ENCODE measurements at places on chromosomes 6 and 20. TPM values are rescaled to one million over a fixed set of nuclear protein-coding genes. Genes with fewer than 3 reads are reported as not detected.

Gene OVOL2
- not detected for total RNA-seq

DNA sequence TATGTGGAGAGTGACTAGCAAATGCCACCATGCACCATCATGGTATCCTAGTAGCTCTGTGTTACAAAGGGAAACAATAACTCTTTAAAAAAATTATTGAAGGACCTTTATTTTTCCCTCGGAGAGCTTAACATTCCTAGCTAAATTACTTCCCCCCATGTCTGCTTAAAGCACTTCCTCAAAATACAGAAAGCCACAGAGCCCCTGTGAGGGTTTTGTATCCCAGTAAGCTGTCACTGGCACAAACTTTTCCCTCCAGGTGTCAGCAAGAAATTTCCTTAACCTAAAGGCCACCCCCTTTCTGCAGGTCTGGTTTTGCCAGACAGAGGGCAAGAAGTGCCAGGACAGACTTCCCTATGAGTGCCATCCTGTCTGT is 340.0 kb upstream of the PRDM1 start:
- no peak overlapping the region for H3K4me3 ChIP-seq
- no peaks in the 10 kb centered on the region for H3K36me3 ChIP-seq
- no peak for DNase-seq
- peaks cover 5% of the 10 kb centered on the region for H3K4me1 ChIP-seq

DNA sequence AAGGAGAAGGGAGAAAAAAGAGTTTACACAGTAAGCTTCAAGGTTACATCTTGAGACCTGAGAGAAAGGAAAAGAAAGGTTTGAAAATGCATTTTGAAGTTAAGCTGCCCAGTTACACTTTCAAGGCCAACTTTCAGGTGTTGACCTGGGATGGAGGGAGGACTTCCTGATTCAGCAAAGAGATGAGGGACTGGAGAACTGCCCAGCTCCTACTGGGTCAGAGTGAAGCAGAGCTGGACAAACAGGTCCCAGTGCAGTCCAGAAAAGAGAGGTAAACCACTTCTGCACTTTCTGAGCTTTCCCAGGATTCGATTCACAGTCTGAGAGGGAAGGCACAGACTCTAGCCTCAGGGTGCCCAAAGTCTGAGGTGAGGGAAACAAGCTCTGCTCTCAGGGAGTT is 6.0 kb upstream of the TJAP1 start:
- peaks cover 17% of the 10 kb centered on the region for H3K27me3 ChIP-seq
- no peak overlapping the region for H3K27ac ChIP-seq
- peaks cover 4% of the 10 kb centered on the region for H3K4me1 ChIP-seq
- no peak for DNase-seq
- H3K36me3 ChIP-seq, result no peaks in the 10 kb centered on the region
- H3K4me3 ChIP-seq, result no peak overlapping the region

DNA sequence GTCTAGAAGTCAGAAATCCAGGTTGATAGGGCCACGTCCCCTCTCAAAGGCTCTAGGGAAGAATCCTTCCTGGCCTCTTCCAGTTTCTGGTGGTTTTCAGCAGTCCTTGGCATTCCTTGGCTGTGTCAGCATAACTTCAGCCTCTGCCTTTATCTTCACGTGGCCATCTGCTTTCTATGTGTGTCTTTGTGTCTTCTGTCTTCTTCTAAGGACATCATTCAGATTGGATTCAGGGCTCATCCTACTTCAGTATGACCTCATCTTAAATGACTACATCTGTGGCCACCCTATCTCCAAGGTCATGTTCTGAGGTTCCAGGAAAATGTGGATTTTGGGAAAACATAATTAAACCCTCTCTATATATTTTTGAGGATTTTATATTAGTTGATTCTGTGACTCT is 23.0 kb downstream of the C6orf89 start:
- no peaks in the 10 kb centered on the region for H3K27me3 ChIP-seq
- DNase-seq, result no peak
- peaks cover 15% of the 10 kb centered on the region for H3K4me1 ChIP-seq
- no peak overlapping the region for H3K27ac ChIP-seq

DNA sequence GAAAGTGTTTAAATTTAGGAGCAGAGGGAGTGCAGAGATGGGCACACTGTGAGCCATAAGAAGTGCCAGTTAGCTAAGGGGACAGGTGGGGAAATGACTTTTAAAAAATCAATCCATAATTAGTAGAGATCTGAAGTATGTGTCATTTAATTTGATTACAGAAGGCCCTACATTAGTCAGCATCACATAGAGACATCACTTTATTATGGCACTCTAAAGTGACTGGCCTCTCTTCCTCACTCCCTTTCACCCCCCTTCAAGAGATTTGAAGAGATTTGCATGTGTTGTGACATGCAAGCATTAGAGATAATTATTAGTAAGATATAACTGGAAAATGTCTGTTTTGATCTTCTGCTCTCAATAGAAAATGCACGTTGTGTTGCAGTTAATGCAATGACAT is 86.7 kb downstream of the SLX4IP start:
- H3K27me3 ChIP-seq, result no peaks in the 10 kb centered on the region
- H3K4me1 ChIP-seq, result peaks cover 46% of the 10 kb centered on the region
- no peak overlapping the region for H3K4me3 ChIP-seq
- H3K36me3 ChIP-seq, result peaks cover 4% of the 10 kb centered on the region
- DNase-seq, result no peak
- H3K27ac ChIP-seq, result no peak overlapping the region

DNA sequence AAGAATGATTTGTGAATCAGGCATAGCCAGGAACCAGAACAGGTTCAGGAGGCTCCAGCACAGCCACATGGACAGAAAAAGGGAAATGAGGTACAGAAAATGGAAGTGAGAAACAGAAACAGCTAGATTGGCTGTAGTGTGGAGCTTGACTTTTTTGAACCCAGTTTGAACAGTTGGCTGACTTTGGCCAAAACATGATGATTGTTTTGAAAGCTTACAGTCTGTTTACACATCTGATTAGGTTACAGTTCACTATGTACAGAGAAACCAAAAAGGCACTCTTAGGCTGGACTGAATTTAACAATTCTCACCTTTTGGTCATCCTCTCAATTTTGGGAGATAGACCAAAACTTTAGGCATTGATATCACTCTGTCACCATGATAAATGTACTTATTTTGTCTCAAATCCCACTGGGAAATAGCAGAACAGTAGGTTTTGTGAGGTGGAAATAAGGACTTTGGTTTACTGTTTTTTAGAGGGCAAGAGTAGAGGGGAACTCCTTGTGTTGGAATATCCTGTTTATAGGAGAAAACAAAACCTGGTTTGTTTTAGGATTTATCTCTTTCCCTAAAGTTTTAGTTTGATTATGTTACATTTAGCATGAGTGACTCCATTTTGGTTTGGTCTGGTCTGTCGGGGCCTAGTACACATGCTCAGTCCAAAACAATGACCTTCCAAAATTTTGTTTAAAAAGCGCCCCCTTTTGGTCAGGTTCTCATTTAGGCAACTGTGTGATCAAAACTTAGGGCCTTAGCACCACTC is 123.1 kb downstream of the OLIG3 start:
- no peak for DNase-seq
- no peak overlapping the region for H3K27ac ChIP-seq
- no peak overlapping the region for H3K4me3 ChIP-seq
- peaks cover 78% of the 10 kb centered on the region for H3K27me3 ChIP-seq
- peaks cover 3% of the 10 kb centered on the region for H3K4me1 ChIP-seq

DNA sequence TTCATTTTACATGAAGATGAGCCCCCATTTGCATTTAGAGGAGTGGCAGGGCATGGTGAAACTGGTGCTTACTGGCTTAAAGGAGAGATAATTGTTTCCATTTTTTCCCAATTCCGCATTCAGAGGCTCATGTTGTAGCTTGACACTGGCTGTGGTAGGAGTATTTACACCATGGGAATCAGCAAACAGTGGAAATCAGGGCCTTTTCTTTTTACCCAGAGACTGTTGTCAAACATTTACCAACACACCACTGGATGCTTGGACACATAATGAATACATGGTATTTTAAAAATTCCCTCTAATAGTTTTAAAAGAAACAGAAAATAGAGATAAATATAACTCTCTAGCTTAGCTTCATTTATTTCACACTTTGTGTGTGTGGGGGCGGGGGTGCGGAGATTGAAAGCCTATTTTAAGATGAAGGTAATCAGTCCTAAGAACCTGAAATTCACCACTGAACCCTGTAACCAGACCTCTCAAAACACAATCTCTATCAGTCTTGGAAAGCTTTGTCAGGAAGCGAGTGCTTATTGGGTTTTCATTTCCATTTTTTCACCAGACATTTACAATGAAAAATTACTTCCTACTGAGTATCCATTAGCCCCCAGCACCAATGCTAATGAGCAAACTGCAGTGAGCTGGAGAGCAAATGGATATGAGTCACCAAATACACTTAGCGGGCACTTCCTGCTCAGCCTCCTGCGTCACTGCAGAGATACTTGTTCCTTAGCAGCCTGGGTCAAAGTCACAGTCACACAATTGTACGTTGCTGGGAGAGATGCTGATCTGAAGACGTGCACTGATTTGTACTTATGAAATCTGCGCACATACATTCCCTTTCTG is 532.0 kb downstream of the BCKDHB start:
- H3K27me3 ChIP-seq, result no peaks in the 10 kb centered on the region
- peak; percentile 3 for DNase-seq
- H3K4me3 ChIP-seq, result no peak overlapping the region
- peak overlapping the region; percentile 7 for H3K27ac ChIP-seq

Gene OLIG3
- total RNA-seq, result 0.14 TPM

DNA sequence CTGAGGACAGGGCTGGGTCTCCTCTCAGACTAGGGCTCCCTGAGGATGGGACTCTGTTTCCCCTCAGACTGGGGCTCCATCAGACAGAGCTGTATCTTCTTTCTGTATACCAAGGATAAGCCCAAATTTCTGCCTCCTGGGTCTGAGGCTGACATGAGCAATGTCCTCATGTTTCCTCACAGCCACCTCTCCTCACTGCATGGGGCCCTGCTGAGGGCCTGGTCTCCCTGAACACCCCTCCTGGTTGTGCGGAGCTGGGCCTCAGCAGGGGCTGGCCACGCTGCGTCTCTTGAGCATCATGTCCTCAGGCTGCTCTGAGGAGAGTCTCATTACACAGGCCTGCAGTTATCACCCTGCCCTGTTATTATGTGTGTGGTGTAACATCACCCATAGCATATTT is 144.6 kb downstream of the LRFN2 start:
- H3K27me3 ChIP-seq, result no peaks in the 10 kb centered on the region
- H3K4me1 ChIP-seq, result no peaks in the 10 kb centered on the region
- no peak overlapping the region for H3K27ac ChIP-seq
- no peak for DNase-seq

GRCh38 chr6:105886066-105886813 is 199.9 kb upstream of the PRDM1 start:
- peaks cover 2% of the 10 kb centered on the region for H3K27me3 ChIP-seq
- no peaks in the 10 kb centered on the region for H3K4me1 ChIP-seq
- no peak overlapping the region for H3K4me3 ChIP-seq
- H3K36me3 ChIP-seq, result no peaks in the 10 kb centered on the region
- no peak for DNase-seq

Gene TMEM244
- total RNA-seq, result not detected

Gene SIRPB1
- 0.77 TPM for total RNA-seq

Gene FANCE
- total RNA-seq, result 20.4 TPM

DNA sequence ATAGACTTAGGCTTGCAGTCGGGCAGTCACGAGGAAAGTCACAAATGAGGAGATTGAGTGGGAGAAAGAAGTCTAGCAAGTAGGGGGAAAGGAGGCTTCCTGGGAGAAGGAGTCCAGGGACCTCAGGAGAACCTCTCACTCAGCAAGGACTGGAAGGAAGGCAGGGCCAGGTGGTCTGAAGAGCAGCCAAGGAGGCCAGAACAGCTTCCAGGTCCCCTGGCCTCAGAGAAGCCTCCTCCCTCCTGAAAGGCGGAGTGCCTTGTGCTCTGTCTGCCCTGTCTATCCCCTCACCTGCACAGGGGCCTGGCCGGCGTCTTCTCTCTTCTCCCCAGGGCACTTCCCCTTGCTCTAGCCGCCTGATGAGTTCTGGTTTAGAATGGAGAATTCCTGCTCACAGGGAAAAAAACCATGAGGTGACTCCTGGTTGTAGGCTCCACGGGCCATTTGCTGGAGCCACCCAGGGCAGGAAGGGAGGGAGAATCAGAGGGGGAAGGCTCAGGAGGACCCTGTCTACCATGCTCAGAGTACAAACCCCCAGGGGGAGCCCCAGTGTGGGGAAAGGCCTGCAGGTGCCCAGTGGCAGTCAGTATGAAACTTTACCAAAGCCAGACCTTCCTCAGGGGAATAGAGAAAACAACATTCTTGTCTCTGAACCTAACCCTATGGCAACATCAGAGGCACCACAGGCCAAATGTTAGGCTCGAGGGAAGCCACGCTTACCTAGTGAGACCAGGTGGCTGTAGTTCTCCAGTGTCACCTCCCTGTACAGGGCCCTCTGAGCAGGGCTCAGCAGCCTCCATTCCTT is 11.2 kb downstream of the ZNF337 start:
- DNase-seq, result no peak
- H3K27me3 ChIP-seq, result no peaks in the 10 kb centered on the region
- H3K36me3 ChIP-seq, result peaks cover 29% of the 10 kb centered on the region

DNA sequence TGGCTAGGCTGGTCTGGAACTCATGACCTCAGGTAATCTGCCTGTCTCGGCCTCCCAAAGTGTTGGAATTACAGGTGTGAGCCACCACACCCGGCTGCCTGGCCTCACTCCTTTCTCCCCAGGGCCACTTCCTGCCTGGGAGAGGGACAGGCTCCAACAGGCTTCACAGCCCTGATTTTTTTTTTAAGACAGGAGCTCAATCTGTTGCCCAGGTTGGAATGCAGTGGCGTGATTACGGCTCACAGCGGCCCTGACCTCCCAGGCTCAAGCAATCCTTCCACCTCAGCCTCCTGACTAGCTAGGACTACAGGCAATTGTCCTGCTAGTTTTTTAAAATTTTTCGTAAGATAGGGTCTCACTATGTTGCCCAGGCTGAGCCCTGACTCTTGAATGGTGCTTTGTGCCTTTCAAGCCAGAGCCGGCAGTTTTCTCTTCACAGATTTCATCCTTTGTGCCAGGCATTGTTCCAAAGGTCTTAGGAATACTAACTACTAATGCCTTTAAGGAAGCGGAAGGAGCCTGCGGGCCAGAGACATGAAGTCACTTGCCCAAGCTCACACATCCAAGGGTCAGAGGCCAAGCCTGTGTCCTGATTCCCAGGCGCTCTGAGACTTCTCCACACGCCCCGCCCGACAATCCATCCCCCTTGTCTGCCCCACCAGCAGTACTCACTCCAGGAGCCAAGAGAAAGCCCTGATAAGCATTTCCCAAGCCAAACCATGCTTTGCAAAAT is 19.2 kb downstream of the CAPN11 start:
- H3K27ac ChIP-seq, result peak overlapping the region; percentile 36
- no peaks in the 10 kb centered on the region for H3K36me3 ChIP-seq
- H3K4me3 ChIP-seq, result no peak overlapping the region

DNA sequence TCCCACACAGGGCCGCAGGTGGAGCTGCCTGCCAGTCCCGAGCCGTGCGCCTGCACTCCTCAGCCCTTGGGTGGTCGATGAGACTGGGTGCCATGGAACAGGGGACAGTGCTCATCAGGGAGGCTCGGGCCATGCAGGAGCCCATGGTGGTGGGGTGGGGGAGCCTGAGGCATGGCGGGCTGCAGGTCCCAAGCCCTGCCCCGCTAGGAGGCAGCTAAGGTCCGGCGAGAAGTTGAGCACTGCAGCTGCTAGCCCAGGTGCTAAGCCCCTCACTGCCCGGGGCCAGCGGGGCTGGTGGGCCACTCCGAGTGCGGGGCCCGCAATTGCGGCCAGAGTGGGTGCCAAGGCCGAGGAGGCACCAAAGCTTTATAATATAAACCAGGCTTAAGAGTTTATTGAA is 479.7 kb downstream of the MMUT start:
- no peak for DNase-seq
- no peak overlapping the region for H3K4me3 ChIP-seq
- peaks cover 5% of the 10 kb centered on the region for H3K4me1 ChIP-seq

- H3K27me3 ChIP-seq, result peaks cover 2% of the 10 kb centered on the region
- H3K4me1 ChIP-seq, result no peaks in the 10 kb centered on the region
- H3K27ac ChIP-seq, result no peak overlapping the region
- DNase-seq, result no peak
These were observed 7.3 kb upstream of the SNTA1 start for GRCh38 chr20:33450867-33451266.

All from neural crest cell (in vitro differentiated cells).